ENCODE measurements at places on chromosomes 7 and 10.

GRCh38 chr7:138431517-138431916 lies 28.5 kb upstream of the TRIM24 start:
- no peak for DNase-seq

DNA sequence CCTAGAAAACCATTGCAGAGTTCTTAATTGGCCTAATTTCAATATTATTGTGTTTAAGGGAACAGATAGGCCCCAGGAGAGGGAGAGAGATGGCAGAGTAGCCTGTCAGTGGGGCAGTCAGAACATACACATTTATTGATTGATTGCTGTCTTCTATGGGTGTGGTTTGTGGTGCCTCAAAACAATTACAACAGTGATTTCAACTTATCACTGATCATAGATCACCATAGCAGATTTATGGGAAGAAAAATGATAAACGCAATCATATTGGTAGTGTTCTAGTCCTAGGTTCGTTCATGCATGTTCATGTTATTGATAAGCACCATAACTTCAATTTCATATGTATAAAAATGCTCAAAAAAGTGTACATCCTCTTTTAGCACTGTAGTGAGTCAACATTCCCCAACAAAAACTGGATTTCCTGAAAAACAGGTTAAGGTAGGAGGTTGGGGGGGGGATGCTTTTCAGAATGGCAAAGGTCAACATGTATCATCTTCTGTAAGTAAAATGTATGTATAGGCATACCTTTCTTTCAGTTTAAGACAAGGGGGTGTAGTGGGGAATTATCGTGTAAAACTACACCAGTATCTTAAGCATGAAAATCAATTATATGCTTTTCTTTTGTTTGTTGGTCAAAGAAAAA lies 1.1 kb upstream of the TNKS2 start:
- no peak for DNase-seq

- DNase-seq, result no peak
Measured at GRCh38 chr10:105973902-105974301, 1190.6 kb downstream of the SORCS1 start.

DNA sequence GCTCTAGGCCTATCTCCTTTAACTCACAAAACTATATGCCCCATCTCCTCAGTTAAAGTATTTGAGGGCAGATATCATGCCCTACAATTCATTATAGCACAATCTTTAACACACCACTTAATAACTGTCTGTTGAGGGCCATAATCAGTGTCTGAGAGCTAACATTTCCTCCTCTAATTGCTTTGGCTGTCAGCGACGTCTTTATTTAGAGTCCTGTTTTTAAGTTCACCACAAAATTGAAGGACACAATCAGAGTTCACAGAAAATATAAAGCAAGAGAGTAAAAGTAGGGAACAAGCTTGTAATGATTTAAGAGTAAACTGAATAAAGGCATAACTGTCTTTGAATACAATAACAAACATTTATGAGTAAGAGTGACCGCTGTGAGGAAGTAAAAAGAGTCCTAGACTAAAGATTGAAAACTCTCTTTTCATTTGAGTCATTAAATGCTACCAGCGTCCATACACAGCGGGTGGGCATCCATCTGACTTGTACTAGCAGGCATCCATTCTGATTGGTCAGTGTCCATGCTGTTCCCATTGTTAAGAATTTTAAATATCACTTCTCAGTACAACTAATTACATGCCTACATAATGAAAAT lies 38.4 kb upstream of the ABCB4 start:
- no peak for DNase-seq

- no peak for DNase-seq
Measured at GRCh38 chr10:74671716-74672115, 154.7 kb upstream of the KAT6B start.

DNA sequence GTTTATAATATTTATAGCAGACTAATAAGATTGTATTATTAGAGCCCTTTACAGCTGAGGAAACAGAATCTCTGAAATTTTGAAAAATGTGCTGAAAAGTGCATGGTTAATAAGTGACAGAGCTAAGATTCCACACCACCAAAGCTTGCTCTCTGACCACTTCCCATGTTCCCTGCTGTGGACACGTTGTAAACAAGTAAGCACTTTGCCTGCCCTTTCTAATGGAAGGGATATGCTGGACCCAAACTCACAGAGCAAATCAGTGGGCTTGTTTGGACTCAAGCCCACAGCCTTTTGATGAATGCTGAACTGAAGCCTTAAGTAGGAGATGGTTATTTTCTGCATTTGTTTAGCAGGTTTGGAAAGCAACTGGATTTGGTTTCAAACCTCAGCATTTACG lies 214.0 kb upstream of the TMEM72 start:
- no peak for DNase-seq

DNA sequence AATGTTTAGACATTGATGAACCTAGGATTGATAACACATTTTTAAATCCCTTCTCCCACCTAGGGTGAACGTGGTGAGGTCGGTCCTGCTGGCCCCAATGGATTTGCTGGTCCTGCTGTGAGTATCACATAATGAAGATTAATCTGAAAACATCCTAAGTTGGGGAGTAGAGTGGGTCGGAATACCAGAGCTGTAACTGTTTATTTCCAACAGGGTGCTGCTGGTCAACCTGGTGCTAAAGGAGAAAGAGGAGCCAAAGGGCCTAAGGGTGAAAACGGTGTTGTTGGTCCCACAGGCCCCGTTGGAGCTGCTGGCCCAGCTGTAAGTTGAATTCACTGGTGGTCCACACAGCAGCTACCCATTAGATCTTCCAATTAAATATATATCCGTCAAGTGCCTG lies 25.6 kb downstream of the COL1A2 start:
- DNase-seq, result no peak

GRCh38 chr10:59709395-59710125 lies at the start of gene SLC16A9:
SLC16A9 (minus strand) TSS chr10:59709850; CDS start chr10:59684291, 25,559 bp downstream.
- DNase-seq, result no peak

GRCh38 chr10:73773152-73773879 lies 8.5 kb upstream of the CHCHD1 start:
- no peak for DNase-seq

DNA sequence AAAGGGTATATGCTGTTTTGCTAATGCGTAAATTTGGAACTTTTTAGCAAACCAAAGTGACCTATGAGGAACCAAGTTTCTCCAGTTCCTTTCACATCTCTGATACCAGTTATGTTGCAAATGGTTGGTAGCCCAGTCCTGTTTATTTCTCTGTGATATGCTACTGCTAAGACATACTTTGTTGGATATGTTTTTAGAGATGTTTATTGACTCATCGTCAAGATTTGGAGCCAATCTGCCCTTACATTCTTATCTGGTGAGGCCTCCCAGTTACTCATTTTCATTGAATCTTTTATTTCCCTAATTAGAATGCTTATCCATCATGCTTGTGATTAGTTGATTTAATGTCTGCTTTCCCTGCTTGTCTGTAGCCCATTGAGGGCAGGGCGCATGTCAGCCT lies 58.9 kb downstream of the LRGUK start:
- no peak for DNase-seq

- no peak for DNase-seq
Measured at GRCh38 chr7:101733713-101734475, 83.5 kb upstream of the CUX1 start.

- no peak for DNase-seq
Measured at GRCh38 chr10:70967591-70968587, 79.5 kb upstream of the PCBD1 start.

Data from stimulated activated CD8-positive, alpha-beta memory T cell treated with anti-CD3 and anti-CD28 coated beads, Interleukin-4, amount 100 ng/mL, for 1 hour (primary cell).